ENCODE measurements at places on chromosomes 7 and 10.

- DNase-seq, result no peak
These were observed 79.0 kb downstream of the MTERF1 start for GRCh38 chr7:91801331-91801983.

DNA sequence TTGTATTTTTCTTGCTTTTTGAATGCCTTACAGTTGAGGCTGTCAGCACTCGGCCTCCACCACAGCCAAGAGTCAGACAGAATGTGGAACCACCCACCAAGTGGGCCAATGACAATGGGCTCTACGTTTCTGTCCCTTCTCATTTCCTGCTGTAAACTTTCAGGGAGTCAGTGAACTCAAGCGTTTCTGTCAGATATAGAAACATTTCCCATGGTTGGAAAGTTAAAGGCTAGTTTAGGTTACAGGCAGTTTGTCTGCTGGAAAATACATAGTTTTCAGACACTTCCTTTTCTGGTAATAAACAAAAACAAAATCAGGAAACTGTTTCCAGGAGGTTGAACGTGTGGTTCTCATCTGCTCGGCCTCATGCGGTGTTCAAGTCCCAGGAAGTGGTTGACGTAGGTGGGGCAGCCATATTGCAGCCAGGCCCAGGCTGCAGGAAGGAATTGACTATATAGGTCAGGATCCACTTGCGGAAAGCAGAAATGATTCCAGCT lies 245.1 kb downstream of the CAMK1D start:
- no peak for DNase-seq

DNA sequence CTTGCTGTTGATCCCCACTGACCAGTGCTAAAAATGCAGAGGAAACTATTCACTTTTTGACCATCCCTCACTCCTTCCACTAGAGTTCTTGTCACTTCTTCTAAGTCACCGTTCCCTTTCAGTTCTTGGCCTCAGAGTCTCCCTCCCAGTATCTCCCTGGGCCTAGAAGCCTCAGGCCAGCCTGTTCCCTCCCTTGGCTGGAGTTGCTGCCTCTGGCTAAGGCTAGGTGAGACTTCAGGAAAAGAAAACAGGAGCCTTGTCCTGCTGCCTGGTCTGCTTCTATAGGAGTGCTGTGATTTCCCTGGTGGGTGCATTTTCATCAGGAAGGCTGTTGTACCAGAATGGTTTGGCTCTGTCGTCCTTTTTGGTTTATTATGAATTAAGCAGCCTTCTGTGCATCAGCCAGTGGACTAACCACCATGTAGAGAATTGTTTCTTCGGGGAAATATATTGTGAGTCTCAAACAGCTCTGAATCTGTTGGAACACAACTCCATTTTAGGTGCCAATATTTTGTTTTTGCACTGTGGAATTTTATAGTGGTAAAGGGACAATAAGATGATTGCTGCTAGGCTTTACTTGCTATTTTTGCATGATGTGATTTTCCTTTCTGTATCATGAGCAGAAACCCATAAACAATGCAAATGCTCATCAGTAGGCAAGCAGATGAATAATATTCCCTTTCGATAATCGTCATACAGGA lies 233.4 kb upstream of the FZD1 start:
- DNase-seq, result no peak

- no peak for DNase-seq
These were observed 145.6 kb downstream of the GLCCI1 start for GRCh38 chr7:8114175-8114574.
